ENCODE measurements at places on chromosomes 5 and 9. TPM values are rescaled to one million over a fixed set of nuclear protein-coding genes. Genes with fewer than 3 reads are reported as not detected.

The HACD4 gene
- 5.2 TPM for total RNA-seq

DNA sequence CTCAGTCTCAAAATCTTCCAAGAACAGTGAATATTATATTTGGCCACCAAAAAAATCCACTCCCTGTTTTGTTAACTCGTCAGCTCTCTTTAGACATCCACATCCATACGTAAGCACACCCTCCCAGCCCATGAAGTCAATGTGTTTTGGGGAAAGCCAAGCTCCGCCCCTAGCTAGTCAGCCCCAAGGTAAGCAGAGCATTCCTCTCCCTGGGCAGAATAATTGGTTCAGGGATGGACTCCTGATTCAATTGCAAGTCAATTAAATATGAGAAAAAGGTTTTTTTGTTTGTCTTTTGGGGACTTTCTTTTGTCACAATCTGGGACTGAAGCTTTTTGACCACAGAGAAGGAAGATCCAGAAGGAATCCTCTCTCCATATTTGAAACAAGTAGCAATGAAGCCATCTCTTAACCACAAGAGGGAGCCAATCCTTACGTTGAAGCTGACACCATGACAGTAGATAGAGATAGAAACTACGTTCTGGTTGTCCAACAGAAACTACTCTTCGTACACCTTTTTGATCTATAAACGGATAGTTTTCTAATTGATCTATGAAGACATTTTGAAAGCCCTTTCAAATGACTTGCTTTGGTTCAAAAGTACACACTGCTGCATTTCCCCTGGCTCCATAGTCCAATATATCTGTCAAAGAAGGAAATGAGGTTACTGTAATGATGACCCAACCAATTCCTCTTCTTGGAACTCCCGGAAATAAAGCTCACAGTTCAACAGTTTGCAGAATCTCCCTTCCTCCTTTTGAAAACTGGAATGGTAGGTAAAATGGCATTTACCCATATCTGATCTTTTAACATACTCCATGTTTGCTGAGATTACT, 166.4 kb downstream of the TLE1 start:
- no peak overlapping the region for H3K4me3 ChIP-seq
- H3K4me1 ChIP-seq, result no peaks in the 10 kb centered on the region
- DNase-seq, result no peak
- H3K36me3 ChIP-seq, result no peaks in the 10 kb centered on the region
- H3K27me3 ChIP-seq, result peaks cover 5% of the 10 kb centered on the region

GRCh38 chr5:123671711-123672456, 159.9 kb downstream of the CSNK1G3 start:
- no peaks in the 10 kb centered on the region for H3K27me3 ChIP-seq
- DNase-seq, result no peak
- no peaks in the 10 kb centered on the region for H3K36me3 ChIP-seq
- no peaks in the 10 kb centered on the region for H3K4me1 ChIP-seq
- no peak overlapping the region for H3K4me3 ChIP-seq
- no peak overlapping the region for H3K27ac ChIP-seq

- DNase-seq, result no peak
These were observed 394 bp downstream of the TLR4 start for GRCh38 chr9:117704597-117704996.

DNA sequence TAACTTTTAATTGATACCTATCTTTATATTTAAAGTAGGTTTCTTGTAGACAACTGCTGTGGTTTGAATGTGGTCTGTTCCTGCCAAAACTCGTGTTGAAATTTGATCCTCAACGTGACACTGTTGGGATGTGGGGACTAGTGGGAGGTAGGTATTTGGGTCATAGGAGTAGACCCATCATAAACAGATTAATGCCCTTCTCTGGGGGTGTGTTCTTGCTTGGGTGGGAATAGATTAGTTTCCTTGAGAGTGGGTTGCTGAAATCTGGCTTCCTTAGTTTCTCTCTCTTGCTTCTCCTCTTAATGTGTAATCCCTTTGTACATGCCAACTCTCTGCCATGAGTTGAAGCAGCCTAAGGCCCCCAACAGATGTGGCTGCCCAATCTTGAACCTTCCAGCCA, 34.6 kb upstream of the IPPK start:
- peaks cover 7% of the 10 kb centered on the region for H3K4me1 ChIP-seq
- no peak for DNase-seq
- H3K4me3 ChIP-seq, result no peak overlapping the region
- peaks cover 11% of the 10 kb centered on the region for H3K36me3 ChIP-seq
- H3K27ac ChIP-seq, result no peak overlapping the region
- H3K27me3 ChIP-seq, result no peaks in the 10 kb centered on the region

GRCh38 chr5:120465436-120465961, 1.4 kb downstream of the PRR16 start:
- H3K4me1 ChIP-seq, result peaks cover 14% of the 10 kb centered on the region
- no peak for DNase-seq
- H3K4me3 ChIP-seq, result peak overlapping the region; percentile 25
- peaks cover 52% of the 10 kb centered on the region for H3K27me3 ChIP-seq

DNA sequence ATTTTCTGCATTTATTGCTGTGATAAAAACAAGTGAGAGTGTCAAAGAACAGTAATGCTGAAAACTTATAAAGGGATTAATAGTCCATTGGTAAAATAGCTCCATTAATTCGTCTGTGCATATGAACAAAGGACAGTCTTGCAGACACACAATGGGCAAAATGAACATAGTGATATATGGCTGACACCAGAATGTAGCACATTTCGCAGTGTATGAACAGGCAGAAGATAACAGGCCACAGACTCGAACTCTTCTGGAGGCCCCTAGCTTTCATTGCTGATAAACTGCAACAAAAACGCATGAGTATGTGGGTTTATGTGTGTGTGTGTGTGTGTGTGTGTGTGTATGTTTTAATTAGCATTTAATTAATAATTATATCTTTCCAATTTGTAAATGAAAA, 354.8 kb downstream of the TAF11L14 start:
- no peak overlapping the region for H3K4me3 ChIP-seq
- H3K4me1 ChIP-seq, result no peaks in the 10 kb centered on the region
- H3K27ac ChIP-seq, result no peak overlapping the region
- H3K27me3 ChIP-seq, result no peaks in the 10 kb centered on the region
- DNase-seq, result no peak
- H3K36me3 ChIP-seq, result no peaks in the 10 kb centered on the region

DNA sequence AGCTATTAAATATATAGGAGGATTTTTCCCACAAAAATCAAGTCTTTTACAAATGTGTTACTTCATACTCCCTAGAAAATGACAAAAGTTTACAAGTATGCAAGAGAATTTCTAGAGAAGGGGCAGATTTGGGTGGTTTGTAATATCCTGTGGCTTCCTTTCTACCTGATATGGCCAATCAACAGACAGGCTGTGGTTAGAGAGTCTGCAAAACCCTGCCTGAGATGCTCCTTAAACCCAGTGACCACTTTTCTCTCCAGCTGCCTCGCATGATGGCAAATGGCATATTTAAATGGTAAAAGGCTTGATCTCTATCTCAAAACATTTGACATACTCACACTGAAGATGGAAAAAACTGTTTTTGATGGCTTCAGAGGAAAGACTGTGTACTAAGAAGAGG, 550.1 kb upstream of the ZNF462 start:
- H3K27me3 ChIP-seq, result no peaks in the 10 kb centered on the region
- no peaks in the 10 kb centered on the region for H3K4me1 ChIP-seq
- no peak overlapping the region for H3K4me3 ChIP-seq

- H3K27ac ChIP-seq, result no peak overlapping the region
- peaks cover 6% of the 10 kb centered on the region for H3K27me3 ChIP-seq
- H3K4me3 ChIP-seq, result no peak overlapping the region
- no peaks in the 10 kb centered on the region for H3K36me3 ChIP-seq
These were observed 75.7 kb upstream of the SNX2 start for GRCh38 chr5:122699201-122699600.

DNA sequence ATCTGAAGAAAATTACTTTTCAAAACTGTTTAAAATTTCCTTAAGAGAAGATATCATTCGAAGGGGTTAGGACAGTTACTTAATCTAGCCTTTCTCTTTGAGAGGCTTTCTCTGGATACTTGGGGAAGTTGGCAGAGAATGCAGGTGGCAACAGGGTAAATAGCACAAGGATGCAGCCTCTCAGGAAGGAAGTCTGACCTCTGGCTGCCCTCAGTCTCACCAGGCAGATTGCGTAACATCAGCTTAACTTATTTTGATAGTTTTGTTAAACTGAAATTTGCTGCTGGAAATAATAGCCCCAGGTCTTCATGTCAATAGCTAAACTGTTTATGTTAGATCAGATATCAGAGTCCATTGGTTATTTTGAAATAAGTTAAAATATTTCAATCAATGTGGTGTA, 20.4 kb downstream of the CCDC192 start:
- H3K27ac ChIP-seq, result no peak overlapping the region
- no peaks in the 10 kb centered on the region for H3K36me3 ChIP-seq
- H3K27me3 ChIP-seq, result peaks cover 4% of the 10 kb centered on the region
- H3K4me3 ChIP-seq, result no peak overlapping the region

- no peaks in the 10 kb centered on the region for H3K36me3 ChIP-seq
- DNase-seq, result no peak
- peaks cover 12% of the 10 kb centered on the region for H3K4me1 ChIP-seq
- peak overlapping the region; percentile 69 for H3K4me3 ChIP-seq
- H3K27me3 ChIP-seq, result peaks cover 6% of the 10 kb centered on the region
These were observed 1.1 kb downstream of the PLK2 start for GRCh38 chr5:58458743-58459145.

DNA sequence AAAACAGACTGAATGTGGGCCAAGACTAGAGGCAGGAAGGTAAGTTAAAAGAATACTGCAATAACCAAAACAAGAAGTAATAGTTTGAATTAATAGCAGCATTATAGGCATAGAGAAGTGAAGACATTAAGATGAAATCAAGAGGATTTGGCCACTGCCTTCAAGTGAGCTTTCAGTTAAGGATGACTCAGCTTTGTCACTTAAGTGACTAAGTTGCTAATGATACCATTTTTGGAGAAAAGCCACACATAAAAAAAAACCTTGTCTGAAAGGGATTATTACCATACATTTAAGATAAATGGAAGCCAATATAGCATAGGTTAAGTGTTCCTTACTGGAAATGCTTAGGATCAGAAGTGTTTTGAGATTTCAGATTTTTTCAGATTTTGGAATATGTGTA, 57.0 kb downstream of the ECPAS start:
- peaks cover 7% of the 10 kb centered on the region for H3K4me1 ChIP-seq
- H3K27me3 ChIP-seq, result no peaks in the 10 kb centered on the region
- H3K36me3 ChIP-seq, result peaks cover 41% of the 10 kb centered on the region
- H3K27ac ChIP-seq, result peak overlapping the region; percentile 2

GRCh38 chr5:121239951-121240350, 611.7 kb upstream of the FTMT start:
- DNase-seq, result no peak
- no peak overlapping the region for H3K4me3 ChIP-seq
- H3K4me1 ChIP-seq, result no peaks in the 10 kb centered on the region
- H3K27me3 ChIP-seq, result no peaks in the 10 kb centered on the region
- H3K36me3 ChIP-seq, result no peaks in the 10 kb centered on the region

DNA sequence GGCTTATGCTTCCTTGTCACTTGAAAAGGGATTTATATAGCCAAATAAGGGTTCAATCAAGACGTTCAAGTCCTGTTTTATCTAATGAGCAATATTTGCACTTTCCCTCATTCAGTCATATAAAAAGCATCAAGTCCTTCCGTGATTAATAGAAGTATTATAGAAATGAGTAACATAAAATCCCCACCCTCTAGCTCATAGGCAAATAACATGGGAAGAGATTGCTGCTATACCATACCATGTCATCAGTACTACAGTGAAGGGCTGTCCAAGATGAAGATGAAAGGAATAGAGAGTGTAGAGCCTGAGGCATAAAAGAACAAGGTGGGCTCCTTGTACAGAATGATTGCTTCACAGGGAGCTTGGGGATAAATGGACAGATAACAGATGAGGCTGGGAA, 20.4 kb upstream of the PAPPA start:
- no peak overlapping the region for H3K4me3 ChIP-seq
- no peak overlapping the region for H3K27ac ChIP-seq
- DNase-seq, result no peak
- no peaks in the 10 kb centered on the region for H3K36me3 ChIP-seq
- H3K27me3 ChIP-seq, result peaks cover 6% of the 10 kb centered on the region

- no peak overlapping the region for H3K27ac ChIP-seq
- no peak for DNase-seq
- peaks cover 4% of the 10 kb centered on the region for H3K27me3 ChIP-seq
These were observed 279.0 kb upstream of the TLE4 start for GRCh38 chr9:79292731-79293280.

DNA sequence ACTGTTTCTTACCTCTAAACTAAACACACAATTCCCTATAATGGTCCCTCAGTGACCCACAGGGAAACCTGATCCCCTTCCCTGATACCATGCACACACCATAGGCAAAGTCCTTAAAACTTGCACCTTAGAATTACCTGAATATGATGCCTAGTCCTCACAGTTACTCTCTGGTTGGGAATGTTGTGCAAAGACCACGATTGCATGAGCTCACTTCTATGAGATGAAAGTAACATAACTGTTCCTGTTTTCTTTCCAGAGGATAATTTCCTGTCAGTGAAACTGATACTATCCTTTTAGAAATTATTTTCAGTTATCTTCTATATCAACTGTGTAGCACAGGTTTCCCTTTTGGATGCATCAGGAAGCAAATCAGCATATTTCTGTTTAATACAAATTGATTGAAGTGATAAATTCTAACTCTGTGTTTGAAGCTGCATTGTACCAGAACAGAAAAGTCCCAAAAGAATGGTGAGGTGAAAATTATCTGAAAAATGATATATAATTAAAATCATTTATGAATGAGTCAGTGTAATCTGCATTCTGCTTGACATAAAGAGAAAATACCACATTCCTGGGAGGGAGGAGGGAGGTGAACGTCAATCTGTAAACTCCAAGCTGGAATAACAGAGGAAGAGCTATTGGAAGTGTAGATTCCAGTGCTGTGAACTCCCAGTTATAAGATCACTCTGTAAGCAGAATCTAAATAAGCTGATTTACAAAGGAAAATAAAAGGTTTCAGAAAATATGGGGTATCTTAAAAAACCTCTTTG, 51.2 kb upstream of the TNFAIP8 start:
- peak overlapping the region; percentile 88 for H3K27ac ChIP-seq
- H3K4me1 ChIP-seq, result peaks cover 85% of the 10 kb centered on the region
- H3K27me3 ChIP-seq, result no peaks in the 10 kb centered on the region
